ENCODE measurements at places on chromosomes 2 and 18.

DNA sequence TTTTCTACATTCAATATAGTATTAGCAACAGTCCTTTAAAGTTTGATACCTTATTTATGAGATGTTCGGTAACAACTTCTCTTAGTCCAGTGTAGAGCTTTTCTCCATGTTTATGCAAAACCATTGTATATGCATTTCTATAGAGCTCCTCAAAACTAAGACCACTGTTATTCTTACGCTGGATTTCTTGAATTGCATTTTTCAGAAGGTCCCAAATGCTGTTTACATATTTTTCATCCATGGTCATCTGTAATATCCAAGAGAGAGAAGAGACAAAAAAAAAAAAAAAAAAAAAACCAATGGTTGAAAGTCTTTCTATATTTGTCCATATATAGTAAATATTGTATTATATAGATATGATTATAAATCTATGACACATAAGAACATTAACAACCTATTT is 27.6 kb downstream of the CUL3 start:
- no peak for DNase-seq

- no peak for DNase-seq
Observed at GRCh38 chr18:75322206-75322605, 105.3 kb downstream of the SMIM21 start.

DNA sequence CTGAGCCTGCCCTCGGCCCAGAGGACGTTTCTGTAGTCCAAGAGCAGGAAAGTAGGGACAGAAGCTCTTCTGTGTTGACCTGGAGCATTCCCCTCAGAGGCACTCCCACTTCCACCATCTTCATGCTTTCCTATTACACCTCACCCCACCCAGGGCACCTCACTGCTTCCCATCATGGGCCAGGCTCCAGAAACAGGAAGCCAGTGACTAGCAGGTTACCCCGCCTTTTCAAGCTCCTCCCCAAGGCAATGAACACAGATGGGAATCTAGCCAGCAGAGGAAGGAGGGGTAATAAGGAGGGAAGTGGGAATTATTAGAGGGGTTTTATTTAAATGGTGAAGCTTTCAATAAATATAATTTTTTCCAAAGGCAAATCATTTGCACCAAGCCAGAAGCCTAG is 308.8 kb upstream of the MGAT5 start:
- no peak for DNase-seq

DNA sequence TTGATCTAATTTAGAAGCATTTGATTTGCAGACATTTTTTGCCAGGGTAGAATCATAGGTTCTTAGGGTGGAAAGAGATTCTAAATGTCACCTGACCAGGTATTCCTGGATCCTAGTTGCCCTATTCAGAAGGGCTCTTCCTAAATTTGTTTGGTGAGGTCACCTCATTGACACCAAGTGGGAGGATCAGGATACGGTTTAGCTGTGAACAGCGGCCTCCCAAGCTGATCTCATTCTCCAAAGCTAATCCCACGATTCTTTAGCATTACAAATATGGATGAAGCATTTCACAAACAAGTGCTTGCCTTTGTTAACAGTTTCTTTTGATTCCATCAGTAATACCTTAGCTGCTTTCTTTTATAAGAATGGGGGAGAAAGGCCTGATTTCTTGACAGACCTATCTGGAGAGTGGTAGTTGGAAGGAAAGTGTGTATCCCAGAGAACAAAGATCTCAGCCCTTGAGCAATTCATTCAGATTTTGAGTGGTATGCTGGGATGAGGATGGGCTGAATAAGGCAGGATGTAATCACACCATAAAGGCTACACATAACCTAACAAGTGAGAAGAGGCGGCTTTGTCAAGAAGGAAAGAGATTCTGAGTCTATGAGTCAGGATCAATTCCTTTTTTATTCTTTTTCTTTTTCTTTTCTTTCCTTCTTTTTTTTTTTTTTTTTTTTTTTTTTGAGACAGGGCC is 16.6 kb downstream of the KCTD1 start:
- DNase-seq = no peak

DNA sequence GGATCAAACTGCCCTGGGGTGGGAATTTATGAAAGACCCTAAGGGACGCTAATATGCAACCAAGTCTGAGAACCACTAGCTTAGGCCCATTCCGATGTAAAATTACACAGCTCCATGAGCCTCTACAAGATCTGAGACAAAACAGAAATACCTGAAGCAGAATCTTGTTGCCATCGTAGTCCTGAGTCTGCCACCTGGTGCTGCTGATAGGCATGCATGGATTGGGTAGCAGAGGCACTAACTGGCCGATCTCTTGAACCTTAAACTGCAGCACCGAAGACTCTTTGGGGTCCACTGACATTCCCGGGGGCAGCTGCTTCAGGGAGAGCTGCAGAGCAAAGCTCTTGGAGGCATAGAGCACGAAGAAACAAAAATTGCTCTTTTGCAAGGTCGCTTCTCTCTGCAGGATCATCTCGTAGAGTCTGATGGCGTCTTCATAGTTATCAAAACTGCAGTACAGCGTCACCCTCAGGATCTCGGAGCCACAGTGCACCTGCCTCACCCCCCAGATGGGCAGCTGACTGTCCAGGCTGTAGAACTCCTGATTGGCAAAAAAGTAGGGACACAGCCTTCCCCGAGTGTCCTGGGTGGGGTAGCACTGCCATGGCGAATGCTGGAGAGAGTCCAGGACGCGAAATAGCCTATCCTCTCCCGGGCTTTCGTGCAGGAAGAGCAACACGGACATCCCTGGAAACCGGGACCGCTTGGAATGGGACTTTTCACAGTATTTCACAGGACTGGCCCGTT is 848 bp downstream of the FAM124B start:
- DNase-seq = no peak

- no peak for DNase-seq
Observed at GRCh38 chr18:28153485-28154065, 23.4 kb downstream of the CDH2 start.

GRCh38 chr2:123840016-123840415 is 185.1 kb upstream of the CNTNAP5 start:
- no peak for DNase-seq

GRCh38 chr2:46701152-46701551 is 214.5 kb downstream of the MCFD2 start:
- no peak for DNase-seq

GRCh38 chr18:57931038-57931437 is 113.0 kb upstream of the NEDD4L start:
- DNase-seq = no peak

DNA sequence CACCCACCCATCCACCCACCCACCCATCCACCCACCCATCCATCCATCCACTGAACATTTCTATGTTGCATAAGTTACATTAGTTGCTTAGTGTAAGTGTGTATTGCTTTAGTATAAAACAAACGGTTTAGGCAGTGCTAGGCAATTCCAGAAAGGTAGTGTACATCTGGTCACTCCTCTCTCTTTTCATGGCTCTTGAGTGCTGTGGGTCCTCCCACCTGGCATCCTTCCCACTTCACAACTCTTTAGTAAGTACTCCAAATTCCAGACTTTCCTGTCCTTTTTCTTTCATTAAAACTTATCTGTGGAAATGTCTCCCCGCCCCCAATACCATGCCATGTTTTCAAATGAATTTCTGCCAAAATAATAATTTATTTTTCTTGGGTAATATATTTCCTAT is 122.5 kb downstream of the PLEKHM3 start:
- no peak for DNase-seq

DNA sequence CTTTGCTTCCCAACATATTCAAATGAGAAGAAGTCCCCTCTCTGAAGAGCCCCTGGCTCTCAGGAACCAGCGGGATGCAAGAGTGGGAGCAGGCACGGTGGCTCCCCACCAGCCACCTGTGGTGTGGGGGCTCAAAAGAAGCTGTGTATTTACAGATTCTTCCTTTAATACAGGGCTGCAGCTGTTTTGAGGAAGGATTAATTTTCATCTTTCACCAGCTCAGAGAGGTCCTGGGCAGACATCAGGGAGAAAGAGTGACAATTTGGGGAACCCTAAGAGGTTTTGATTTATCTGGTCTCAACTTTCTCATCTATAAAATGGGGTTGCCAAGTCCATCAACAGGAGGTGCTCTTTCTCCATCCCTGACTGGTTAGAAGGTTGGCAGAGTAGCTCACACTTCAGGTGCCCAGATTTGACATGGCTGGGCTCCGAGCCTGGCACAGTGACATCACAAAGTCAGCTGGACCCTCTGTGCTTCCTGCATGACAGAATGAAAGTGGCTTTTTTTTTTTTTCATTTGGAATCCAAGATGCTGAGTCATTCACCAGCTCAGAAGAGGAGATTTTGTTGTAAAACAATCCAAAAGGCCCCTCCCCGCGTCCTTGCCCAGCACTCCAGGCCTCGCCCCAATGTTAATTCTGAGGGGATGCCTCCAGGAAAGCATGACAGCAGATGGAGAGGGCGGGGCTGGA is 15.5 kb upstream of the SIX2 start:
- no peak for DNase-seq

- DNase-seq = no peak
Observed at GRCh38 chr18:48957136-48957535, 6.4 kb upstream of the SMAD7 start.

DNA sequence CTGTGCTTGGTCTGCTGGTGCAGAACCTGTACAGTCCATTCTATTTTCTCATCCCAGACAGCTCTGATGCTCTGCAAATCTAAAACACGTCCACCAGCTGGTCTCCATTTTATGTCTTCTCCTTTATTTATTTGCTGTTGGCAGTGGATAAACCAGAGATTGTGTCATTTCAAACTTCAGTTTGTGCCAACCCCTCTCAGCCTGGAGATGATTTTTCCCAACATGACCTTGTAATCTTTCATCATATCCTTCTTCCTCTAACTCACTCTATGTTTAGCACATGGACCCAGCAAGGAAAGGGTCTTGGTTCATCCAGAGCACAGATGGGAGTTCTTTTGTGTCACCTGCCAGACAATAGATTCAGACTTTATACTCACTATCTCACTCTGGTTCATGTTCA is 273.2 kb downstream of the MTX2 start:
- DNase-seq = no peak

GRCh38 chr2:20443276-20443920 is 3.5 kb upstream of the RHOB start:
- no peak for DNase-seq

- no peak for DNase-seq
Observed at GRCh38 chr2:59896499-59897245, 656.8 kb downstream of the BCL11A start.

GRCh38 chr2:210009126-210009525 is 6.7 kb downstream of the RPE start:
- DNase-seq = no peak

GRCh38 chr2:209600341-209601171 is 171.1 kb upstream of the UNC80 start:
- DNase-seq = no peak

GRCh38 chr2:189876271-189876670 is 92.0 kb downstream of the PMS1 start:
- DNase-seq = no peak

DNA sequence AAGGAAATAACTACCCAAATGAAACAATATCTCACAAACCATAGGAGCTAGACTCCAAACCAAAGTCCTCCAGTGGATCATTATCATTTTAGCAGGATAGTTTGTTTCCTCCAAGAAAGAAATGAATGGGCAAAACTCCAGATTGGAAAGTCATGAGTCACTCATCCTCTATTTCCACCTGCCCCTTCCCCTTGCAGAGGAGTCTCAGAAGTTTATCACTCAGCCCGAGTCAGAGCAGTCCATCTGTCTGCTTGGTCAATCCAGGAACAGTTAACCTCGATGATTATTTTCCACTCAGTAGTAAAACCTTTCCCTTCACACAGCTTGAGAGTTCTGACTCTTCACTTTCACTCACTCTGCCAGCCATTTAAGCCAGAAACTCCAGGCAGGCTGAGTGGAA is 462.2 kb downstream of the BCL11A start:
- DNase-seq = no peak

- DNase-seq = peak; percentile 58
Observed at GRCh38 chr2:39127973-39128372, 7.1 kb upstream of the SOS1 start.

GRCh38 chr2:46568212-46569009 is 89.0 kb downstream of the TMEM247 start:
- no peak for DNase-seq

Measured in activated naive CD8-positive, alpha-beta T cell treated with anti-CD3 and anti-CD28 coated beads, Interleukin-2, amount 10 ng/mL, durations not matched to agents 7 days and 5 days (primary cell).